NCI-H345 (cell line): ENCODE measurements at places on chromosomes 7 and 10.

- DNase-seq, result no peak
Measured at GRCh38 chr7:140033036-140033435, 29.7 kb downstream of the PARP12 start.

GRCh38 chr7:157996359-157997079 lies 591.1 kb downstream of the PTPRN2 start:
- no peak for DNase-seq

GRCh38 chr7:108460964-108461363 lies 4.7 kb upstream of the NRCAM start:
- DNase-seq, result no peak

GRCh38 chr7:48274662-48275061 lies 103.4 kb downstream of the ABCA13 start:
- DNase-seq, result no peak

DNA sequence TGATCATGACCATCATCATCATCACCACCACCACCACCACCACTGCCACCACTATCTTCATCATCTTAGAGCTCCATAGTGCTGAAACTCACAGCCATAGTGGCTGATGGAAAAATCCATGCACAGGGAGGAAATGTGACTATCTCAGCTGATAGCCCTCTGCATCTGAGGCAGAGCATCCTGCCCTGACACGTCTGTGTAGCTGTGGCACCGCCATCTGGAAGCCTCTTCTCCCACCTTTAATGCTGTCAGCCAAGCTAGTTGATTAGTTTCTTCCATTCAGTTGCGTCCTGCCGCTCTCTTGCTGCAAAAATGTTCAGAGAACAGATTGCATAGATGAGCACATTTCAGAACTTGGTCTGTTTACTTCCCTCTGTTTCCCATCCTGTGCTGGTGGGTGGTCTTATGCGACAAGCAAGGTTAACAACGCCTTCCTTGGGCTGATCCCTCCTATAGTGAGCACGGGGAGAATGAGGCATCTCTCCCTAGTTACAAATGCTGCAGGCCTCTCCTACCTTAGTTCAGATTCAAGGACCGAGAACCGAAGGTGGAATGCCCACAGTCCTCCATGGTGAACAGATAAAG lies 478.6 kb downstream of the PLXNA4 start:
- no peak for DNase-seq

DNA sequence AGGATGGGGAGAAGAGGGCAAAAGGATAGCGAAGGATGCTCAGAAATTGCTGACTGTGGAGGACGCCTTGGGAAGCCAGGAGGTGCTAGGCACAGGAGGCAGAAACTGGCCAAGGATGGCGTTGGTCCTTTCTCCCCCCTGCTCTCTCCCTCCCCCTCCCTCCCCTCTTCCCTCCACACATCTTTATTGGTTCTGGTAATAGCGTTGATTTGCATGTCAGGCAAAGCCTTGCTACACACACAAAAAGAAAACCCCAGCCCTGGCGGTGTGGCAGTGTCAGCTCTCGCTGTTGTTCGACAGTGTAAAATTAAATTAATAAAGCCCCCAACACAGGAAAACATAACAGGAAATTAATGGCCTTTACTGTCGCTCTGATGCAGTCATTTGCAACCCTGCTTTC lies 47.2 kb downstream of the PAX2 start:
- no peak for DNase-seq

DNA sequence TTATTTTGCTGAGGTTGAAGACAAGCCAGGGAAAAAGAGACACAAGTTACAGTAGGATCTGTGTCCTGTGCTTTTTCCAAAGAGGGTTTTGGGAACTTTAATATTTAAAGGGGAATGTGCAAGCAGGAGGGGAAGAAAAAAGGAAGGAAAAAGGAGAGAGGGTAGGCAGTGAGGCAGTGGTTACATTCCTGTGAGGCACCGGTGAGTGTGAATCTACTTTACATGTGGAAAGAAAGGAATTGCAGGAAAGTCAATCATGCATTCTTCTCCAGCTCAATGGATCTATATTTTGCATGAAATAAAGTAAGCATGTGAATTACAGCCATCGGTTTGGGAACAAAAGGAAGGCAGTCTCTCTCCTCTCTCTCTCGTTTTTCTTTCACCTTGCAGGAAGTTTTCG lies 12.6 kb upstream of the DYNC2I1 start:
- no peak for DNase-seq

DNA sequence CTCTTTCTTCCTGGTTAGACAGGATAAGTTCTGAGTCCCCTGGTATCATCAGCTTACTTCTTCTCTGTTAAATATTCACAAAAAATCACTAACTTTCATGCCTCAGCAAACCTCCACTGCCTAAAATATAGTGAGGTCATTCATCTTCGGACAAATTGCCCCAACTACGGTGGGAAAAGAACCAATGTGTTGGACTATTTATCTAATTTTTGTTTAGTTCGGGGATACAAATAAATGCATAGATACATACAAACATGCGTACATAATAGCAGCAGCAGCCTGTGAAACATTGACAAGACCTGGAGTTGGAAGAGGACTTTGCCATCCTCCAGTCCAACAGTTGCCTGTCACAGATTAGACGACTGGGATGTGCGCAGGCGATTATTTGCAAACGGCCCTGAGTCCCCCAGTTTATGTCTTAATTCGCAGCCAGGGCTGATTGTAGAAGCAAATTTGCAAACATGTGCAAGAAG lies 51.5 kb downstream of the EGFR start:
- DNase-seq, result no peak

GRCh38 chr7:29123626-29124190 lies 22.6 kb downstream of the CPVL start:
- no peak for DNase-seq

- no peak for DNase-seq
Measured at GRCh38 chr10:508726-509125, 180.7 kb downstream of the DIP2C start.

GRCh38 chr10:75838486-75838885 lies 407.1 kb downstream of the LRMDA start:
- DNase-seq, result no peak

GRCh38 chr10:61822096-61822495 lies 79.4 kb upstream of the ARID5B start:
- no peak for DNase-seq

DNA sequence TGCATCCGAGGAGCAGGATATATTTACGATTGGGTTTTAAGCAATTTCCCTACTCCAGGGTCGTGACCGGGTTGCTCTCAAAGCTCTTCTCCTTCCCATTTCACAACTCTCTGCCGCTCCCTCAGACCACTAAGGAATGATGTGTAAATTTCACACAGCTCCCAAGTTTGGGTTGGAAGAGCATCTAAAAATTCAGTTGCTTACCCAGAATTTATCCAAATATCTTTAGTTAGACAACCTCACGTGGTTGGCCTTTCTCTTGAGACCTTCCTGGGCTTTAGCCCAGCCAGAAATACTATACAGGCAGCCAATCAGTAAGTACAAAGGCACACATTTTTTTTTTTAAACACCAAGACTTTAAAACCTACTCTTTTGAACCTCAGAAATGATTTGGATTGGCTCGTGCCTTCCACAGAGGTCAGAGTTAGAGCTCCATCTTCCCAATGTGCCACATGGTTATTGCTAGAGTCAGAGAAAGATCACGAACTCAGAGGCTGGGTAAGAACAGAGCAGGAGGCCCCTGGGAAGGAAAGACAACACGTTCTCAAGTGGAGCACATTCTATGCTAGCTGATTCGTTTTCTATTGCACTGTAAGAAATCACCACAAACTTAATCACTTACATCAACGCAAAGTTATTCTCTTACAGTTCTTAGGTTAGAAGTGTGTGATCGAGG lies 335.4 kb upstream of the MGMT start:
- DNase-seq, result no peak

- DNase-seq, result peak; percentile 20
Measured at GRCh38 chr7:154792436-154793055, 210.4 kb downstream of the PAXIP1 start.

GRCh38 chr7:125098377-125098970 lies 168.8 kb upstream of the POT1 start:
- no peak for DNase-seq

GRCh38 chr7:90892213-90892612 lies 296.1 kb downstream of the CDK14 start:
- DNase-seq, result no peak

- DNase-seq, result no peak
Measured at GRCh38 chr7:29315122-29315891, 120.7 kb downstream of the CHN2 start.

- DNase-seq, result no peak
Measured at GRCh38 chr10:69974551-69975155, 78.0 kb upstream of the MACROH2A2 start.

DNA sequence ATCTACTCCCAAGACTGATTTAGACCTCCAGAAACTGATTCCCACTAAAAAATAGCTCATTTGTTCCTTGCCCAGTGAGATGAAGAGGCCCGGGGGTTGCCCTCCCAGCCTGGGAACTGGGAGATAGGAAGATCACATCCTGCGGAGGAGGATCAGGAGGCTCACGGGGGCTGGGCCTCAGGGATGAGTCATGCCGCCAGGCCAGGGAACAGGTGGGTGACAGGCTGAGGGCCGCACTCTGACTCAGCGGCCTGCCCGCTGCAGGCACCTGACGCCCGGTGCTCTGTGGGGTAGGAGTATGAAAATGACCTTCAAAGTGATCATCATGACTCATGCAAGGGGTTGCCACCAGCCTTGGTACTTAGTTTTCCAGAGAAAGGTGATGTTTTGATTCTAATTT lies 104.5 kb upstream of the ZPBP start:
- no peak for DNase-seq

GRCh38 chr7:45683556-45684148 lies 109.5 kb downstream of the ADCY1 start:
- DNase-seq, result no peak

DNA sequence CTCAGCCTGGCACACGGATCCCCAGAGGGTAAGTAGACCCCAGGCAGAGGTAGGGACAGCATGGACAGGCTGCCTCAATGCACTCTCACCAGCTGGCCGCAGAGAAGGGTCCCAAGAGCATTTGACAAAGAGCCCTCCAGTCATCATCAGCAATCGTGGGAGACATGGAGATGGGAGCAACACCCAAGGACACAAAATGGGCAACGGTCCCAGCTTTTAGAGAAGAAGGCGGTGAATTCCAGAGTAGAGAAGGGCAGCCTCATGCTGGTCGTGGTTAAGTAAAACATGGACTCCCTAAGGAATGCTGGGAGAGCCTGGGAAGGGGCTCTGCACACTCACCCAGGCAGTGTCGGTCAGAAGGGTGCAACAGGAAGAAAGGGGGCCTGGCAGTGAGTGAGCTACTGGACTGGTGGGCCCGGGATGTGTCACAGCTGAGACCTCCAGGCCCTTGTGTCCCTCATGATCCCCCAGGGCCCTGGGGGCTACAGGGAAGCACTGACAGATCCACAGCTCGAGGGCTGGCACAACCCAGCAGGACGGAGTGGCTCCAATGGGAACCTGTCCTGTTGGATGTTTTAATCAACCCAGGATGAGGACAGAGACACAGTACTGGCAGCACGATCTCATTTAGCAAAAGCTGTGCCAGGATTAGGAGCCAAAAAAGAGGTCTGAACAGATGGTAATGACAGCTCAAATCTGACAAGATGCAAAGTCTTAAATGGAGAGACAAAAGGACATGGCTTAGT lies 147.1 kb downstream of the NEURL1 start:
- no peak for DNase-seq

DNA sequence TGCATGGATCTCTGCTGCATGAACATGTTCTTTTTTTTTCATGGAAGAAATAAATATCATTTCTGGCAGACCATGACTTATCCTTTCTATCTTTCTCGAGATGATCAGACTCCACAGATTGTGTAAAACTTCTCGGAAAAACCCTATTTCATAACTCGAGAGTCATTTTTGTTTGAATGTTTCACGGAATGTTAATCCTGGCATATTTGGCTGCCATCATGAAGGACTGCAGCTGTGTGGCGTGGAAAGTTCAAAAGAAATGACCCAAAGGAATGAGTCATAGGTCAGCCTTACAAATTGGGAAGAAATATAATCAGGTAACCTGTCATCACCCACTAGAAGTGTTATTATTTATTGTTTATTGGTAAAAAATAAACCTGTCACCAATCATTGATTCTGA lies 566.8 kb downstream of the SDK1 start:
- DNase-seq, result no peak

GRCh38 chr10:106991091-106991490 lies 173.4 kb downstream of the SORCS1 start:
- no peak for DNase-seq

DNA sequence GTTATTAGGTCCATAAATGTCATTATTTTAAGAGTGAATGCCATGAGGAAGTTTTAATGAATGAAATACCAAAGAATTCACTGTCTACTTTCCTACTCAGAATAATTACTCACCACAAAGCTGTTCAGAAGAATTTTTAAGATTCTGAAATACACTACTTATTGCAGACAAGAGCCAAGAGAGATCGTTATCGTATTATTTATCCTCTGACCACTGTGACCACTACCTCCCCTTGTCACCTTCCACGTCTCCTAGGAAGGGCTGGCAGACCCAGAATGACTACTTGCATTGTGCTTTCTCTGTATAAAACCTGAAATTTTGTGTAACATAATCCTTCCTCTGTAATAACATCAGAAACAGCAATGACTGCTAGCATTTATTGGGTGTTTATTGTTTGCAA lies 81.9 kb downstream of the ABCB5 start:
- DNase-seq, result no peak

GRCh38 chr7:22356010-22356691 lies 803 bp downstream of the RAPGEF5 start:
- DNase-seq, result peak; percentile 33

DNA sequence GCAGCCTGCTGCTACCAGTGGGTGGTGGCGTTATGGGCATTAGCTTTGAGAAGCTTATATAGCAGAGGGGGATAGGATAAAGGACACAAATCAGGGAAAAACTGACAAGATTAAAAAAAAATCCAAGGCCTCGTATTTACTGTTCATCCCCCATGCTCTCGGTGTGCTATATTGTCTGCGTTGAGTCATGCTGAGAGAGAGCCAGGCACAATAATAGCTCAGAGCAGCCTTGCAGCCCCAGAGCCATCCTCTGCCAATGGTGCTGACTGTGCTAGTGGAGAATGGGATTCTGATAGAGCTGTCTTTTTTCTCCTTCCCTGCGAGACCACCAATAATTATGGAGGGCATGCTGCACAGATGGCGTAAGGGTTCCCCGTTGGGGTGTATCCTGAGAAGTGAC lies 51.7 kb upstream of the FZD1 start:
- DNase-seq, result no peak

GRCh38 chr7:36887969-36888368 lies 163.7 kb upstream of the AOAH start:
- no peak for DNase-seq

GRCh38 chr7:143495851-143496250 lies 18.2 kb downstream of the TAS2R41 start:
- DNase-seq, result no peak
